ENCODE measurements at places on chromosomes 11 and 22.

DNA sequence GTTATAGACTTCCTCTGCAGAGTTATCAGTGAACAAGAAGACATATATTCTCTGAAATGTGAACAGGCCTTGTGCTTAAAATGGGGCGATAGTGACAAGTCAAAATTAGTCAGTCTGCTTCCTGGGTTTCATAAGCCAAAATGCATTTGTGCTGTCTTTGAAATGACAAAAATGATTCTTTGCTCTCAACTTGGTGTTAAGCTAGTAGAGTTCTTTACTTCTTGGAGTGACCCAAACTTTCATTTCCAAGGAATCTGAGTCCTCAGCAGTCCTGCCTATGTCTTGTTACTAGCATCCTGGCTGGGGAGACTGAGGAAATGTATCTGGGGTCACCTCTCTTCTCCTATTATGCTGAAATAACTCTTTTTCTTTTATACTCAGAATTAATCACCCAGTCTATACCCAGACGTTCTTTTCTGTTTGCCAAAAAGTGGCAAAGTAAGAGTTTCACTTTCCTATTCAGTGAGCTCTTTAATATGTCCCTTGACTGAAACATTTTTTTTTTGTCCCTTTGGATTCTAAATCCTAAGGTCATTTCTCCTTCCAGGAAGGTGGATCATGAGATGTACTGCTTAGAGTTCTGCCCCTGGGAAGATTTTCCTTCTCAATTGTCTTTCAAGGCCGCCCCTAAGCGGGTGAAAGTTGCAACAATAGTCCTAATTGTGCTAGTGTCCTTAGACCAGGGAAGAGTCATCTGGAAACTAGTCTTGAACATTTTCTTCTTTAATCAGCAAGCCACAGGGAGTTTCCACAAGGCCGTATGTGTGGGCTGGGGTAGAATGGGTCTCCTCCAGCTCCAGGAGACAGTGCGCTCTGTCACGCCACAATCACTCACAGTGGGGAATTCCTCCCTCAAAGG is 53.0 kb upstream of the RDX start:
- DNase-seq = no peak
- H3K27me3 ChIP-seq = no peaks in the 10 kb centered on the region
- no peaks in the 10 kb centered on the region for H3K4me1 ChIP-seq
- H3K36me3 ChIP-seq = no peaks in the 10 kb centered on the region
- H3K4me3 ChIP-seq = no peak overlapping the region

DNA sequence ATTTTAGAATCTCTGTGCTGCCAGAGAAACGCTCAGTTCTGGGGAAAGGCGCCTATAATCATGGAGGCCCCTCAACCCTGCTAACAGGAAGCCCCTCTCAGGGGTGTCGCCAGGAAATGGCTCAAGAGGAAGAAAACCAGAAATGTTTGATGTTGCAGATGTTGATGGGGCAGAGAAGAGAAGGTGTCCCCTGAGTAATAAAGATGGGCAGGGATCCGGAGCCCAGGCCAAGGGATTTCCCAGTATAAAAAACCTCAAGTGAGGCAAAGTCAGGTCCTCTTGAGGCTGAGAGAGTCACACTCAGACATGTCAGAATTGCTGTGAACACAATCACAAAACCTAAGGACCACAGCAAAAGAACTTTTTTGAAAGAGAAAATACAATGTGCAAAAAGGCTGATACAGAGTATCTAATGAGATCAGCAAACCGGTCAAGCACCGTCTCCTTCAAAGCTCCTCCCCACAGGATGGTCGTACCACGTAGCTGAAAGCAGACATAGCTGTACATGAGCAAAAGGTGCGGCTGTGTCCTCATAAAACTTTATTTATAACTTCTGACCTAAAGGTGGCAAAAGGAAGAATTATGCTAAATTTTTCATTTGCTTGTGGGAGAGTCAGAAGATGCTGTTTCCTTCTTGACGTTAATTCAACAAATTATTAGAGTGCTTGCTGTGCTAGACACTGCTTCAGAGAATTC is 12.2 kb downstream of the MOV10L1 start:
- no peaks in the 10 kb centered on the region for H3K27me3 ChIP-seq
- H3K4me1 ChIP-seq = no peaks in the 10 kb centered on the region
- H3K27ac ChIP-seq = no peak overlapping the region

- no peaks in the 10 kb centered on the region for H3K4me1 ChIP-seq
- peak; percentile 80 for DNase-seq
- no peak overlapping the region for H3K27ac ChIP-seq
- H3K36me3 ChIP-seq = no peaks in the 10 kb centered on the region
Observed at GRCh38 chr11:130431331-130431773, 2.9 kb upstream of the ADAMTS8 start.

DNA sequence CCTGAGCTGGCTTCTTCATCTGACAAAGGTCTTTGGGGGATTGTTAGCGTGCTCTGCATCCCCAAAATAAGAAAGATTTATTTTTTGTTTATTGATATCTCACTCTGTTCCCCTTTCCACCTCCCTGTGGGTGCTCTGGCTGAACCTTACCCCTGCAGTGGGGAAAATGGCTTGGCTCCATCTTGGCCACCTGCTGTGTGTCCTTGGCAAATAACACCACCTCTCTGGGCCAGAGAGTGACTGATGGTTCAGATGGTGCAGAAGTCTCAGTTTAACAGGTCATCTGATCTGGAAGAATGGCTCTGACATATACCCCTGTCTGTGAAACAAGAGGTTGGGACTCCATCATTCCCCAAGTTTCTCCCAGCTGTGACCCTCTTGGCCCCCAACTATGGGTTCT is 157.6 kb downstream of the MYO18B start:
- no peak overlapping the region for H3K4me3 ChIP-seq
- no peak for DNase-seq

GRCh38 chr22:39289975-39290720 is 29.3 kb downstream of the RPL3 start:
- DNase-seq = no peak
- H3K4me3 ChIP-seq = no peak overlapping the region
- H3K27ac ChIP-seq = no peak overlapping the region

GRCh38 chr11:121240650-121241303 is 51.8 kb upstream of the SC5D start:
- H3K27ac ChIP-seq = no peak overlapping the region
- no peaks in the 10 kb centered on the region for H3K27me3 ChIP-seq
- H3K4me1 ChIP-seq = no peaks in the 10 kb centered on the region
- no peak for DNase-seq

DNA sequence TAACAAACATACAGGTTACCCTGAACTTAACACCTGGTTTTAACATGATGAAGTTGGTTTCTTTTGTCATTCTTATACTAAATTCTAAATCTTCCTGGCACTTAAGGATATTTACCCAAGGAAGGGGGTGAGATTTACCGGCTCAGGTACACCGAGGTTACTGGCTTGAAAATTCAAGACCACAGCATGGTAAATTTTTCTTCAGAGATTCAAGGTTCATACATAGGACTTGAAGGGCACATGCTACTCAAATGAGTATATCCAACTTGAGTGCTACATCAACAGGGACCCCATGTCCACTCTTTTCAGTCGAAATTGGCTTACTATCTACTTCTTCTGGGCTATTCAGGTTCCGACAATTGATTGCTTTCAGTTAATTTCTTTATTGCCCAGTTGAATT is 12.7 kb downstream of the SERPING1 start:
- H3K36me3 ChIP-seq = no peaks in the 10 kb centered on the region
- H3K4me1 ChIP-seq = no peaks in the 10 kb centered on the region
- no peak overlapping the region for H3K4me3 ChIP-seq
- no peaks in the 10 kb centered on the region for H3K27me3 ChIP-seq

DNA sequence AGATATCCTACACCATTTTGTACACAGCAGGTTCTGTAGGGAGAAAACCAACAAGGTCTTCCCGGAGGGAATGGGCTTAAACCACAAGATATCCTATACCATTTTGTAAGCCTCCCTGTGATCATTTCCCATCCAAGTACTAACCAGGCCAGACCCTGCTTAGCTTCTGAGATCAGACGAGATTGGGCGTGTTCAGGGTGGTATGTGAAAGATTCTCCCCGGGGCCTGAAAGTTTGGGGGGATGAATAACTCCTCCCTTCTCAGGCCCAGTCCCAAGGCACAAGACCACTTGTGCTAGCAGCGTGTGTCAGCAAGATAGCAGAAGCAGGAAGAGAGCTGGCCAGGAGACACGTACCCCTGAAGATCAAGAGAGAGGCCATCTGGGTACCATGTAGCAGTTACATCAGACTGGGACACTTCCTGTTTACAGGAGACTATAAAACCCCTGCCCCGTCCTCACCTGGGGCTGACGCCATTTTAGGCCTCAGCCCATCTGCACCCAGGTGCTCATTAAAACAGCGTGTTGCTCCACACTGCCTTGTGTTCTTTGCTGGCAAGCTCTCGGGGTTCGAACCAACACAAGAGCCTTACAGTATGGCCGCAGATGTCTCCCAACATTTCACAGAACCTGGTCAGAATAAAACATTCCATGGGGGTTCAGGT is 17.3 kb downstream of the MIF start:
- H3K4me1 ChIP-seq = no peaks in the 10 kb centered on the region
- H3K27me3 ChIP-seq = no peaks in the 10 kb centered on the region
- no peak overlapping the region for H3K27ac ChIP-seq
- H3K4me3 ChIP-seq = no peak overlapping the region
